HS-27A (cell line): ENCODE measurements at places on chromosomes 3 and 15.

- DNase-seq = no peak
Measured at GRCh38 chr3:178120367-178120766, 415.9 kb upstream of the KCNMB2 start.

DNA sequence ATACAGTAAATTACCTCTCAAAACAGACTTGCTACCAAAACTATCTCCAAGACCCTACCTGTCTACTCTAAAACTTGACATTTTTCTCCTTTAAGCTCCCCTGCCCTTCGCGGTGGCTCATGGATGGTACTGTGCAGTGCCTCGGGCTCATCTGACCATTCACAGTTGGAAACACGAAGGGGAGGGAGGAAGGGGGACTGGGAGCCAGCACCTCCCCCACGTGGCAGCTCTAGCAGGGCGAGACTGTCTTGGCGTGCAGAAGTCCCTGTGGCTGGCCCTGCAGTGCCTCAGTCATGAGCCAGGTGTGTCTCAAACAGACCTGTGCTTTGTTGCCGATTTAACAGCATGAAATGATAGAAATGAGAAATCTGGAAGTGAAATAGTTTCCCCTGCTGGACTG, 372.0 kb downstream of the GABRG3 start:
- no peak for DNase-seq

DNA sequence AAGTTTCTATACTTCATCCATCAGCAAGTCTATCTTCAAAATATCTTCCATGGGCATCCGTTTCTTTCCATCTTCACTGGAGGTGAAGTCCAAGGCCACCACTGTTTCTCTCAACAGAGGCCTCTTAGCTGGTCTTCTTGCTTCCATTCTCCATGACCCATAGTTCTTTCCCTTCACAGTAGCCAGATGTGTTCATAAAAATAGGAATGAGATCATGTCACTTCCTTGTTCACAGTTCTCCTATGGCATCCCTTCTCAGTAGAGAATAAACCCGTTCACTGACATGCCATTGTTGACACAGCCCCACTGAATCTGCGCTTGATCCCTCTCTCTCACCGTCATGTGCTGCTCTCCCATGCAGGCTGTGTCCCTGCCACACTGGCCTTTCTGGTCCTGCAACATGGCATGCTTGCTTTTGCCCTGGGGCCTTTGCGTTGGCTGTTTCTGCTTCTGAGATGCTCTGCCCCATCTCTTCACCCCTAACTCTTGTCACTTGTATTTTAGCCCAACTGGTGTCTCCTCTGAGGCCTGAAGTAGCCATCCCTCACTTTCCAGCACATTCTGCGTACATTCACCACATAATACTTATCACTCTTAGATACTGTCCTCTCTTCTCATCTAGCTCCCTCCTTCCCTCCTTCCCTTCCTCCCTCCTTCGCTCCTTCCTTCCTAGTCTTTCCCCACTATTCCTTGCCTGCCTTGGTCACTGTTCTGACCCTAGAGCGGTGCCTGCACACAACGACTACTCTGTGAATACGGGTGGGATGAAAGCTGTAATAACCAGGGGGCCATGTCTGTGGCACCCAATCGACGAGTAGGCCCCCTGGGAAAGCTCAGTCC, 42.0 kb downstream of the STARD5 start:
- no peak for DNase-seq

GRCh38 chr15:75389791-75390382, 21.5 kb upstream of the MAN2C1 start:
- DNase-seq = no peak

- no peak for DNase-seq
Measured at GRCh38 chr3:80677796-80678195, 910.0 kb upstream of the ROBO1 start.

- DNase-seq = peak; percentile 78
Measured at GRCh38 chr3:197366301-197367044, 68.1 kb upstream of the DLG1 start.

DNA sequence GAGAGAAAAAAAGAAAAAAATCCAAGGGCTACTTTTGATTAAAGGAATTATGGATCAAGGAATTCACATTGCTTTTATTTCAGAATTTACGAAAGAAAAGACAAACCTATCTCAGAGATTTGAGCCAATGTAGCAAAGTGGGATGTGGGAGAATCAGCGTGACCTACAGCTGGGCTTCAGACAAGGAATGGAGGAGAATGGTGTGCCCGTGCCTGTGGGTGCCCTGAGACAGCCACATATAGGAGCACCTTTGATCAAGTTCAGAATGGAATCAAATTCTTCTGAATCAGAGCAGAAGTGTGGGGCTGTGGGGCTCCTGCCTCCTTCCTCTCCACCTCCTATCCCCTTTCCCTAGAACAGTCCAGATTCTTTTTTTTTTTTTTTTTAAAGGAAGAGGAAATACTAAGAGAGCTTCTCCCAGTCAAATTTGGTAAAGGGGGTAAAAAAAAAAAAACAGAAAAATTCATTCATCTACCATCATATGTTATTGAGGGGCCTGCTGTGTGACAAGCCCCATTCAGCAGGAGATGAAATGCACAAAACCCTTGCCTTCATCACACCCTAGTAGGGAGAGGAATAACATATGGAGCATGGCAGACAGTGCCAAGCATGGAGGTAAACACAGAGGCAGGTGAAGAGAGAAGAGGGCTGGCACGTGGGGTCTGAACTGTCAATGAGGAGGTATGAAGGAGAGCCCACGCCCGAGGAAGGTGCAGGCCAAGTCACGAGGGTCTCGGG, 25.0 kb upstream of the MUSTN1 start:
- no peak for DNase-seq

- DNase-seq = no peak
Measured at GRCh38 chr15:81161851-81162250, 27.8 kb downstream of the CFAP161 start.

- no peak for DNase-seq
Measured at GRCh38 chr3:66066963-66067617, 28.4 kb upstream of the MAGI1 start.

DNA sequence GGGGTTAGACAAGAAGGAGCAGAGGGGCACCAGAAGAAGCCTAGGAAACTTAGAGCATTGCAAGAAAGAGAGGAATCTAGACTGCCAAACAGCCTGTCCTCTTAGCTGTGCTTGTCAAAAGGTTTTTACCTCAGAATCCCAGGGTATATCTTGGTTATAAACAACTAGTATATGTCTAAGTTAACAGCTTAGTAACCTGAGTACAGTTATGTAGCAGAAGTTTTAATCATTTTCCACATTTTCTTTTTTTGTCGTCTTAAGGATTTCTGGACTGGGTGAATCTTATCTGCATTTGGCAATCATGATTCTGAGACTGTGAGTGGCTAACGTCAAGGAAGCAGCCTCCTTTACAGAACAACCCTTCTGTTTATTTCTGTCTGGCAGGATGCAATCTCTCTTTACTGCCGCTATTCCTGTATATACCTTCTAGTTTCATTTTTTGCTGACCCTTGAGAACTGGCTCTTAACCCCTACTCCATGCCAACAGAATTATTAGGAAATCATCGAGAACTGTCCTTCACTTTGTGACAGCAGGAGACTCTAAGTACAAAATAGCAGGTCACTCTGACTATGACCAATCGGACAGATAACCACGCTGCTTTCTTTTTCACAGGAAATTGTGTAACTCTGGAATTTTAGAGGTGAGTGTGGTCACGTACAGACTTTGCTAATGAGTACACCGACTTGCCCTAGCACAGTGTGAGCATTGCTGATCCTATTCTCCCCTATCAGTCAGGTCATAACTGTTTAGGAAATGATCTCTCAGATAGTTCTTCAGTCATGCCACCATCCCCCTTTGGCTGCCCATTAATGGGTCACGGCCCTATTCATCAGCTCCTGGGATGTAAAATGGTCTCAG, 3.3 kb upstream of the CP start:
- peak; percentile 31 for DNase-seq

DNA sequence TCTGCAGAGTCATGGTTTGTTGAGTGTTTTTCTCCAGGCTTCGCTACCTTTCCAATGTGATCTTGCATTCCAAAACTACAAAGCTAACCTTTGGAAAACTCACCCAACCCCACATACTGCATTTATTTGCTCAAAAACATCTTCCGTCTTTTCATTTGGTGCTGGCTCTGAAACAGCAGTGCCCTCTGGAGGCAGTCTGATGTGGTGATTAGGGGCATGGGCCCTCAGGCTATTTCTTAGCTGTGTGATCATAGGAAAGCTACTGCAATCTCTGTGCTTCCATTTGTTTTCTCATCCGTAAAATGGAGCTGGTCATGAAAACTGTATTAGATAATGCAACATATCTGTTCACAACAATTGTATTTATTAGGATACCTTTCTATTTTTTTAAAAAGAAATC, 47.0 kb downstream of the MTHFS start:
- no peak for DNase-seq

DNA sequence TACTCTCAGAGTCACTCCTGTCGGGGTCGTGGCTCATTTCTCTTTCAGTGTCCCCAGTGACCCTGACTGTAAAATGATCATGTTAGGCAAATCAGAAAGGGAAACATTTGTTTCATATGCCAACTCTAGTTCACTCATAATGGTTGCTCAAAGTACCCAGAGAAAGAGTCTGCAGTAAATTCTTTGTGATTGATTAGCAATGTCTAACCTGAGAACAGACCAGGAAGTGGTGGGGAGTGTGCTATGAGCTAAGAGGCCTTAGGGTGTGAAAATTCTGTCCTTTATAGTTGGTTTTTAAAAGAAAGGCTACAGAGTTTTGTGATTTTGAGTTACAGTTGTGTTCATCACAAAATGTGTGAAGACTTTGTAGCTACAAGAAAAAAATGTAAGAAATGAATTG, 108.9 kb downstream of the EDEM1 start:
- no peak for DNase-seq

DNA sequence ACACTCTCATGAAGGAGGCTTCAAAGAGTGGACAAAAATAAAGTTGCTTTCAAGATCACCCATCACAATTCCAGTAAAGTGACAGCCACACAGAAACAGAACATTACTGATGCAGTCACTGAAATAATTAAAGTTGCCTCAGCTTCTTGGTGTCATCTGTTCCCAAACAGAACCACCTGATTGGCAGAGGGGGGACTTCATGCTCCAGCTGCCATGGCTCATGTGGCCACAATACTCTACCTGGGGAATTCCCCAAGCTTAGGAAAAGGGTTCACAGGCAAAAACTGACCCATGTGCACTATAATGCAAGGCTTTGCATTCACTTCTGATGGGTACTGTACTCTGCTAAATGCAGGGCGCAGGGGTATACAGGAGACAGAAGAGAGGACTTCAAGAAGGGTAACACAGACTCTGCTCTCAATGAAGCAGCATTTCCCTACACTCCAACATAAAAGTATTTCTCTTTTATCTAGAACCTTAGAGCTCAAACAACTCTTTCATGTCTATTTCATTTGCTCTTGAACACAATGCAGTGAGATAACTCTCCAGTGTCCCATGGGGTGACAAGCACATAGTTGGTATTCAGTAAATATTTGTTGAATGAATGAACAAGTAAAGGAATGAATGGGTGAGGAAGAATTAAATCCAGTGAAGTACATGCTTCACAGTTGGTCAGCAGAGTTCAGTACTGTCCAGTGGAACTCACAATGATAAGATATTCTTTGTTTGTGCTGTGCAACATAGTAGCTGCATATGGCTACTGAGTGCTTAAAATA, 8.6 kb upstream of the CTNNB1 start:
- DNase-seq = no peak

- no peak for DNase-seq
Measured at GRCh38 chr3:85297291-85297690, 338.5 kb downstream of the CADM2 start.

- DNase-seq = no peak
Measured at GRCh38 chr3:39927479-39927878, 118.1 kb downstream of the MYRIP start.

DNA sequence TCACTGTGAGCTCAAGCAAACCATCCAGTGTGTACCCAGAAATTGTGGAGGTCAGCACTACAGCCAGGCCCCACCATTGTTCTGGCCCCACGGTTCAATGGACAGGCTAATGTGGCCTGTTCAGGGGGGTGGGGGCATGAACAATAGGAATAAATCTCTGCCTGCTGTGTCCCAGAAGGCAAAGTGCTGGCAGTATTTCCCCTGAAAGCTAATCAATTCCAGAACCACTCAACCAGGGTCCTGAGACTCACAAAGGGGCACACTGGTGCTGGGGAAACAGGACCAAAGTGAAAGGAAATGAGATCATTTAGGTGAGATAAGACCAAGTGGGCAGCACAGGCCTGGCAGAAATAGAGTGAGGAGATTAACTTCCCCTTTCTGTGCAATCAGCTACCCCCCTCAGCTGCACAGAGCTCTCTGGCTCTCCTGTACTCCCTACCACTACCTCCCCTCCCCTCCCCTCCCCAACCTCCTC, 11.5 kb downstream of the CRYGS start:
- no peak for DNase-seq

GRCh38 chr3:53818221-53819162, 27.7 kb downstream of the CHDH start:
- no peak for DNase-seq

DNA sequence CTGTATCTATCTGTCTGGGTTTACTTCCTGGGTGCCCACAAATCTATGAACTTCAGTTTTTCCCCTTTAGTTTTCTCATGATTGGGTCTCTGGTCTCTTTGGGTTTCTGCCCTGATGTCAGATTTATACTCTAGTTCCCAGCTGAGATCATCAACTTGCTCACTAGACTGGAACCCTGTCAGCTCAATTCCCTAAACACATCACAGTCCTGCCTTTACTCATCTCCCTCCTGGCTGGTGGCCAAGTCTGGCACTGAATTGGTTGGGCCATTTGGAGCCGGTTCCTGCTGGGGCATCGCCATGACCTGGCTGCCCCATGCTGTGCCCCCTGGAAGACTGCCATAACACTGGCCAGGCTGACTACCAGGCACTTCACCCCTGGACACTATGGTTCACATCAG, 345.3 kb downstream of the CHST2 start:
- DNase-seq = peak; percentile 31

DNA sequence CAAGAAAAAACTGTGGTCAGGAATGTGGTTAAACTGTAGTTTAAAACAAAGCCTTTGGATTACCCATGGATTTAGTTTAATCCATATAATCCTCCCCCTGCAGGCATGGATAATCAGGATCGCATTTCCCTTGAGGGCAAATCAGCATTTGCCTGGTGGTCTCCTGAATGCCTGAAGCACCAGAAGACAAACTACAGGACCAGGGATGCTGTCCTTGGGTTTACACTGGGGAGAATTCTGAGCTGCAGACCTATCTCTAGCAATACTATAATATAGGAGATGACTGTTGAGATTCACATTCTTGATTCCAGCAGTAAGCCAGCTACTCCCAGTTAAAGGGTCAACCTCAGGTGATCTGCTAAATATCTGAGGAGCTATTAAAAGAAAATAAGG, 10.6 kb downstream of the PIK3CB start:
- DNase-seq = no peak

DNA sequence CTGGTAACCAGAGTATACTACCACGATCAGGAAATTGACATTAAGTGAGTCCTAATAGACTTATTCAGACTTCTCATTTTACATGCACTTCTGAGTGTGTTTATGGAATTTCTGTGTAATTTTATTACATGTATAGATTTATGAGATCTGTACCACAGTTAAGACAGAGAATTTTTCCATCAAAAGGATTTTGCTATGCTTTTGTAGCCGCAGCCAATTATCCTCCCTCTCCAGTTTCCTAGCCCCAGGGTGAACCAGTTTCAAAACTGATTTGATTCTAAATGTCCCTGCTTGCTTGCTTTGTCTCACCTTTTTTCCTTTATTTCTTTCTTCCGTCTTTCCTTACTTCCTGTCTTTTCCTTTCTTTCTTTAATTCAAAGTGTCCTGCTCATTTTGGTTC, 661.2 kb upstream of the BCHE start:
- DNase-seq = no peak
